Dorsolateral prefrontal cortex (tissue), 122 donors: ENCODE measurements at places on chromosomes 12 and 14.
A peak's percentile ranks its signal among the peaks of the same experiment; 100 is the strongest.

DNA sequence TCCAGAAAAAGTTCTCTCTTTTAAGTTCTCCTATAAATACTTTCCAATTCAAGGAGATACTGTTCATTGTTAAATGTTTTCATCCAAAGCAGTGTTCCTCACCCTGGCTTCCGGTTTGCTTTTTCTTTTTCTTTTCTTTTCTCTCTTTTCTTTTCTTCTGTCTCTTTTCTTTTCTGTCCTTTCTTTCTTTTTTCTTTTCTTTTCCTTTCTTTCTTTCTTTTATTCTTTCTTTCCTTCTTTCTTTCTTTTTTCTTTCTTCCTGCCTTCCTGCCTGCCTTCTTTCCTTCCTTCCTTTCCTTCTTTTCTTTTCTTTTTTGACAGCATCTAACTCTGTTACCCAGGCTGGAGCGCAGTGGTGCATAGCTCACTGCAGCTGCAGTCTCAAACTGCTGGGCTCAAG, 75.8 kb downstream of the PPM1A start:
- no peak for DNase-seq

DNA sequence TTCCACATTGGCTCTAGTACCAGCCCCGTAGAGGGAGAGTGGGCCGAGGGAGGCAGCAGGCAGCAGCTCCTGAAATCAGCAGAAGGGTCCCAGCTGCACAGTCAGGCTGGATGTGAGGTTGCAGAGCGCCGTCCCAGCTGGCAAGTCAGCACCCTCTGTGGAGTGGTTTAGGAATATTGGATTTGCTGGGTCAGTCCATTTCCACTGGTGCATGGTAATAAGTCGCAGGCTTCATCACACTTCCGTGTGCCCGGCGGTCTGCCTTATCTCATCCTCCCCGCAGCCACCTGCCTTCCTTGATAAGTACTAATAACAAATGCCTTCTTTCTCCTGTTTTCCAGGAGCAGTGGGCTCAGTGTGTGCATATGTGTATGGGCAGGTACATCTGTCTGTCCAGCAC, 112.9 kb downstream of the TSPAN9 start:
- no peak for DNase-seq

DNA sequence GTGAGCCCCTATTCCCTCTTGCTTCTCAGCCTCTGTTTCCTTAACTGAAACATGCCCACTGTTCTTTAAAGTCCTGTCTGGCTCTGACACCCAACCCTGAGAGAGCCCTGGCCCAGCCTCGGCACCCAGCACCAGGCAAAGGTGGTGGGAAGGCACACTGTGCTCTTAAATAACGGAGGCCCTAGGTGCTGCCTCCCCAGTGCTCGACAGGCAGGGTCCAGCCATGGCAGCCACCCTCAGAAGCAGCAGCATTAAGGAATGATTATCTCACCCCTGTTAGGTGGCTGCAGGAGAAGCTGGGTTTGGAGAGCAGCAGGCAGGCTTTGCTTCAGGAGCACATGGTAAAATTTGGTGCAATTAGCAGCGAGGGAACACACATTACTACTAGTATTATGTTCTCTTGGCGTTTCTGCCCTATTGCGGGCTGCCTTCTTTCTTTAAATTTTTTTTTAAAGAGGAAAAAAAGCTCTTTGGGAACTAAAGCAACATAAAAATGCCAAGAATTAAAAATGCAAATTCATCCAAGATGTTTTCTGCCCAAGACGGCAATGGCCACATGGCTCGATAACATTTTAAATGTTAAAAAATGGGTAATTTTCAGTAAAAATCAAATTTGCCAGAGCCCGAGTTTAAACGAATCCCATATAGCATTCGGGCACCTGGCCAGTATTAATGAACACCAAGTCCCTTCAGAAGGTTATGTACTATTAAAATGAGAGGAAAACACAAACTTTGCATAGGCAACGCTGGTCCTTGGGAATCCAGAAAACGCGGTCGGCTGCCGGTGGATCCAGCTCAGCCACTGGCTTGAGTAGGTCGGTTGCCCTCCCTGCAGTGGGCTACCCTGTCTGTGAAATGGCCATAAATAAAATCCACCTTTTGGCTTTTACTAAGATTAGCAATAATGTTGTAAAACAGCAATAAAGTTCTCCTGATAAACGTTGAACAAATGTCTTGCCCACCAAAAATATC, 152.2 kb downstream of the BCL11B start:
- DNase-seq: peak; percentile 18

DNA sequence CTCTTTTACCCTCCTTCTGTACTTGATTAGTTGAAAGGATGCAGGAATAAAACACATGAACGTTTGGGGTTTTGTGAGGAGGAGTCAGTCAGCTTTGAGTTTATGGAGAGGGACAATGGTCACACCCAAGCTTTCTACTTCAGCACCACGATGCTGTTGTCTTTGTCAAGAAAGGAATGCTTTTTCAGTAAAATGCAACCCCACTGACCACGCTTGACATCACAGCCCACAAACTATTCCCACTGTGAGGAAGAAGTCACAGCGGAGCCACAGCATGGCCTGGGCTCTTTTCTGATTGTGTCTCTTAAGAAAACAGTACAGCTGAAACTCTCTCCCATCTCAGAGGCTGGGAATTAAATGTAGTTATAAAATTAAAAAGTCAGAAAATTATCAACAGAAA, 135.2 kb downstream of the APAF1 start:
- no peak for DNase-seq

DNA sequence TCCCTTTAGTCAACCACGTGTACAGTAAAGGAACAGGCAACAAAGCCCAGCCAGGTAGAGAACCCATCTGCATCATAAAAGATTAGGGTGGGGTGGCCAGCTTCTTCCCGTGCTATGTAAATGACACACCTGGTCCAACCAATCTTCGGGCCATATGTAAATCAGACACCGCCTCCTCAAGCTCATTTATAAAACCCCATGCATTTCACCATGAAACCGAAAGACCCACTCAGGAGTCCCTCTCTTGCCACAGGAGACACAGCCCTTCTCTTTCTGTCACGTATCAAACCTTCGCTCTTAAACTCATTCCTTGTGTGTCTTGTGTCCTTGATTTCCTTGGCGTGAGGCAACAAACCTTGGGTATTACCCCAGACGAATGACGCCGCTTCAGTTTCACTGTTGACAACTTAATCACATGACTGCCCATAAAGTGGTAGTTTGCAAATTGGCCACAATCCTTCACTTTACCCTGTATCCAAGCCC, 59.8 kb upstream of the TBPL2 start:
- no peak for DNase-seq

GRCh38 chr12:87270919-87271318, 758.3 kb downstream of the C12orf50 start:
- no peak for DNase-seq

DNA sequence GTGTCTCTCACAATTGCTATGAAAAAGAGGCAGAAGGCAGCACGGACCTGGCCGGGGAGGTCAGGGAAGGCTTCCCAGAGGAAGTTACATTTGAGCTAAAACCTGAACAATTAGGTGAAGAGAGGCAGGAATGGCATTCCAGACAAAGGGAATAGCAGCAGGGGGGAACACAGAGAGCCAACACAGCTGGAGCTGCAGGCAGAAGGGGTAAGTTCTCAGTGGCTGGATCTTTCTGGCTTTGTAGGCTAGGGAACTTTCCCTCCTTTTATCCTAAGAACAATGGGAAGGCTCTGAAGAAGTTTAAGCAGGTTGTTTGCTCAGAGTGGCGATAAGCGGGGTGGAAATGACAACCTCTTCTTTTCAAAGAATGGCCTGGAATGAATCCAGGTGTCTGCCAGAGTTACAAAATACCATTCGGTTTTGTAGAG, 100.0 kb downstream of the PRIMA1 start:
- DNase-seq: no peak

DNA sequence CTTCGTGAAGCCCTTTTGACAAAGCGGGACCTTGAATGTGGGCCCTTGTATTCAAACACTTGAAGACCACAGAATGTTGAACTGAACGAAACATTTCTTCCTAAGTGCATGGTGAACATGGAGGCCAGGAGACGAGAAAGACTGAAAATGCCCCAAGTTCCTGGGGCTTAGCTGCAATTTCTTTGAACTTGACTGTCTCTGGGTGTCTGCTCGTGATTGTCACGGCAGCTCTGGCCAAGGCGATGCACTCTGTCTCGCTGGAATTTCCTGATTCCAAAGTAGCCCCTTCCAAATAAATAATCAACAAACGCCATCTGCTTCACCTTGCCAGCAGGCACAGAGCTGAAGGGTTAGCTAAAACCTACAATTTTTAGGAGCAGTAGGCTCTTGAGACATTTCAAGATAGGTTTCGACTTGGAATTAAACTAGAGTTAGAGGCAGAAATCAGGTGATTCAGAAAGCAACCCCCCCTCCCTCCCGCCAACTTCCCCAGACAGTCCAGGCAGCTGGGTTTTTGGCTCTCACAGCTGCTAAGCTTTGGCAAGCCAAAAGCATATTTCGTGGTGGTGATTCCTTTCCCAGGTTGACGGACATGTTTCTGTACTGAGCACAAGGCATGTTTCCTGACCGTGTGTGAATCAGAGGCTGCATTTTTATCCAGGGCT, 13.5 kb upstream of the IRF2BPL start:
- no peak for DNase-seq

DNA sequence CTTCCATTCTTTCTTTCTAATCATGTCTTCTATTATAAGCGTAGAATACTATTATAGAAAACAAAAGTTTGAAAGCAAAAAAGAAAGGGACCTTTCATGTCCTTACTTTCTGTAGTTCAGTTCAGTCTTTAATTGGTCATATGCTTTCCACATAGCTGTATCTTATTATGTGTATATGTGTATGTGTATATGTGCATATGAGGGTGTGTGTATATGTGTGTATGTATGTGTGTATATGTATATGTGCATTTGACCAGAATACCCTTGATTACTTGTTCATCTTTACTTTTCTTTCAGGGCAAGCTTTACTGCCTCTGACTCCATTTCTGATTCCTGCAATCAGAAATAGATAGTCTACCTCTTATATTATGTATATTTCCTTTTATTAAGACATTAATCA, 88.6 kb downstream of the FBXO33 start:
- no peak for DNase-seq

DNA sequence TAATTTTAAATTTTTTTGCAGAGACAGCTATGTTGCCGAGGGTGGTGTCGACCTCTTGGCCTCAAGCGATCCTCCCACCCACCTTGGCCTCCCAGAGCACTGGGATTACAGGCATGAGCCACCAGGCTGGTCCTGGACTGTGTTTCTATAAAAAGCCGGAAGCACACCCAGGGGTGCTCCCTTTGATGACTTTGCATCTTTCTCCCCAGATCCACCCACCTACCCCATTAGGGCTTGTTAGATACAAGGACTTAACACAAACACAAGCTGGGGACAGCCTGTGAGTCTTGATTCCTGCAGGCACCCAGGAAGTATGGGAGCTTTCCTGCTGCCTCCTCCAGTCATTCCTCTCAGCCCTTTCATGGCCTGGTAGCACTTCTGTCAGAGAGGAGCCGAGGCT, 67.0 kb downstream of the MAP1LC3B2 start:
- DNase-seq: no peak

DNA sequence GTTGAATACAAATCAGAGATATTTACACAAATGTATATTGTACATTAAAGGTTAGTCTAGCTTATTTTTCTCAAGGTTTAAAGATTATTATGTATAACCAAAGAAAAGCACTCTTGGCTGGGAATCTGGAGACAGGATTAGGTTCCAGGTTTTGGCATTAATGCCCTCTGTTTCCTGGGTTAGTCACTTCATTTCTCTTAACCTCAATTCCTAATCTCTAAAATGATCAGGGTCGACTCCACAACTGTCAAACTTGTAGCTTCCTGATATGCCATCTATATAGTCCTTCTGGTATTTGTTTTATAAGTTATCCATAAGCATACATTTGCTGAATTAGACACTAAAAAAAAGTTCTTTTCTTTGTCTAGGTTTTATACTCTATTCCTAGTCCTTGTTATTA, 2.6 kb downstream of the ITPR2 start:
- DNase-seq: no peak

GRCh38 chr14:99672506-99673304, 11.4 kb upstream of the CYP46A1 start:
- no peak for DNase-seq
